Glomerular endothelial cell (primary cell): ENCODE measurements at places on chromosomes 1 and 21. TPM values are rescaled to one million over a fixed set of nuclear protein-coding genes. Genes with fewer than 3 reads are reported as not detected.

- DNase-seq: no peak
Observed at GRCh38 chr1:93106226-93106625, 27.1 kb downstream of the MTF2 start.

- DNase-seq: no peak
Observed at GRCh38 chr1:206540044-206540780, 32.9 kb downstream of the RASSF5 start.

DNA sequence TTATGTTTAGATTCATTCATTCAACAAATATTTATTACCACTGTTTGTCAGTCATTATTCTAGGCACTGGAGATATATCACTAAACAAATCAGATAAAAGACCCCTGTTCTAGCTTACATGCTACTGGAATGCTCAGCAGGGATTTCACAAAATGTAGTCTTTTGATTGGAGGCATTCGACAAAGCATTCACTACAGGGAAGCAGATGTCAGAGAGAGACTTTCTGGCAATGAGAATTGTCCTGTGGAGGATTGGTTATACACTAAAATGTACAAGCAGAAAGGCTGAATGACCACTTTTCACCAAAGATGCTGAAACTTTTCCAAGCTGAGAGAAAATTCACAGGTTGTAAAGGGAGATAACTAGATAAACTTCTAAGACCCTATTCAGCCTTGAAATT, 57.7 kb downstream of the SCMH1 start:
- DNase-seq: no peak

GRCh38 chr1:52996653-52997052, 65.4 kb upstream of the PODN start:
- DNase-seq: no peak

- no peak for DNase-seq
Observed at GRCh38 chr1:3109355-3109754, 40.4 kb downstream of the PRDM16 start.

DNA sequence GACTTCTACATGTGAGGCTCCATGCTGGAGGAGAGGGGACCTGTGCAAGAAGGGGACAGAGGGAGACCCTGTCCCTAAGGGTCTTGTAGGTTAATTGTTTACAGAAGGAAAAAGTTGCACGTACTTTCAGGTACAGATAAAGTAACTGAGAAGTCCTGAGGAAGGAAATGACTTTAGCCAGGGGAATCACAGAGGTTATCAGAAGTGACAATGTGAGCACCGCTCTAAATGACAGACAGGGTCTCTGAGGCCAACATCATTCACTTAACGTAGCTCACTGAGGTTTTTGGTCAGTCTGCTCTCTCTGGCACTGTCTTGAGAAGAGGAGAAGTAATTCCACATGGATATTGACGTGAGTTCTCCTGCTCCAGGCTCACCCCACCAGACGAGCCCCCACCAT, 12.0 kb downstream of the TAF5L start:
- no peak for DNase-seq

DNA sequence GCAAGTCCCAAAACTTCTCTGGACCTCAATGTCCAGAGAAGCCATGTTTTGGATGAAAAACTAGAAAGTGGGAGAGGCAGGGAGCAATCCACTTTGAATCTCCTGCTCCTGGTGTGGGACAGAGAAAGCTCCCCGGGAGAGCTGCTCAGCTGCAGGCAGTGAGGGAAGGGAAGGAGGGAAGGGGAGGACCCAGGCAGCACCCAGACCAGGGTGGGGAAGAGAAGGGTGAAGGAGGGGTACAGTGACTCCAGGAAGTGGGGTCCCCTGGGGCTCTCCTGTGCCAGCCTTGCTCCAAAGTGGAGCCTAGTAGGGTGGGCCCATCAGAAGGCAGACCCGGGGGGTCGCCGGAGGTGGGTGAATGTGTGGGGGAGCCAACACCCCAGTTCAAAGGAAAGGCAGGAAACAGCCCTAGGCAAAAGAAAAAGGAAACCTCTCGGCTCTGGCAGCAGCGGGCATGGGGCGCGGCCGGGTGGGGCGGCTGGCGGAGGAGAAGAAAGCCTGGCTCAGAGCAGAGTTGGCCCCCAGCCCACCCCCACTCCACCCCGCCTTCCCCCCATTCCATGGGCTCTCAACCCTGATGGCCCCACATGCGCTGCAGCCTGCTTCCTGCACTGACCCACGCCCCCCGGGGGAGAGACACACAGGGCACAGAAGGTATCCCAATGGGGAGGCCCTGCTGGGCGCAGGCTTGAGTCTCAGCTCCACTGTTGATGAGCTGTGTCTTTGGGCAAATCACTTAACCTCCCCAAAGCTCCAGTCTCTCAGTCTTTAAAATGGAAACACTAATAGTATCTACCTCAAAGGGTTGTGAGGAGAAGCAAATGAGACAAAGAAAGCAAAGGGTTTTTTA, 5.7 kb downstream of the LGR6 start:
- no peak for DNase-seq

DNA sequence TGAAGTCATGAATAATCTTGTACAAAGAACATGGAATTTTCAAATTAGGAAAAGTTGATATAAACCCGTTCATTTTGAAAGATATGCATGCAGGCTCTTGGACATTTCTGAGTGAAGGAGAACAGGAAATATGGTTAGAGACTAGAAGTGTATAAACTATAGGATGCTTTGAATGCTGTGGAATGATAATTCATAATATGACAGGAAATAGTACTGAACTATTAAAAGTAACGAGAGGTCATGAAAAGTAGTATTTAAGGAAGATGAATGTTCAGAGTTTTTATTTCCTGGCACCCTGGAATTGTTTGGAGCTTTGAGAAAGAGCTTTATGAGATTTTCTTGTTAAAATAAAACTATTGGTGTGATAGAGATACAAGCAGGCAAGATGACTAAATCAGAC, 18.7 kb upstream of the CRB1 start:
- no peak for DNase-seq

DNA sequence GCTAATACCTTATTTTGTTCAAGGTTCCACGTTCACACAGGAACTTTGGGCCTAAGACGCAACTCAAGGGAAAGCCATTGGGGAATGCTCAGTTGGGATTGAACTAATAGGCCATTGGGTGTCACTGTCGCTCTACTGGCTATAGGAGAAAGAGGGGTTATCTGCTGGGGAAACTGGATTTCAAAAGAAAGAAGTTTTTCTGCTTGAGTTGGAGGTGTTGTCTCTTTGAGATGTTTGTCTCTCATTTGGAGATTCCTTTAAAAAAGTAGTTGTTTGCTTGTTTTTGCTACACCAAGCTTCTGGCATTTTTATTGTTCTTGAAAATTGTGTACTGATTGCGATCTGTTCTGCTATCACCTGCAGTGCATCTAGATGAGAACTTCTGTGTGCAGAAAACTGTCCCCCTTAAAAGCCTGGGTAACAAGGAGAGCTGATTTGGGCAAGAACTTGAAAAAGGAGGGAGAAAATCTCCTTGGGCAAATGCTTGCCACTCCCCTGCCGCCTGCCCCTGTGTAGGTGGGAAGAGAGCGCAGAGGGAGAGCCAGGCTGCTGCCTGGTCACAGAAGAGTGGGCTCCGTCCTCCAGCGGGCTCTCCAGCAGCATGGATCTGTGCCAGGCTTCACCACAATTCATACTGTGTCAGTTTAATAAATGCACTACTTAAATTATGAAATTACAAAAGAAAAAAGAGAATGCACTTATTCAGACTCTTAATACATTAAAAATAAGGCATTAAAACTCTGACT, 39.9 kb downstream of the PEX14 start:
- no peak for DNase-seq

- no peak for DNase-seq
Observed at GRCh38 chr1:41804176-41804575, 114.5 kb downstream of the HIVEP3 start.

- DNase-seq: no peak
Observed at GRCh38 chr1:210467440-210468043, 138.8 kb downstream of the HHAT start.

DNA sequence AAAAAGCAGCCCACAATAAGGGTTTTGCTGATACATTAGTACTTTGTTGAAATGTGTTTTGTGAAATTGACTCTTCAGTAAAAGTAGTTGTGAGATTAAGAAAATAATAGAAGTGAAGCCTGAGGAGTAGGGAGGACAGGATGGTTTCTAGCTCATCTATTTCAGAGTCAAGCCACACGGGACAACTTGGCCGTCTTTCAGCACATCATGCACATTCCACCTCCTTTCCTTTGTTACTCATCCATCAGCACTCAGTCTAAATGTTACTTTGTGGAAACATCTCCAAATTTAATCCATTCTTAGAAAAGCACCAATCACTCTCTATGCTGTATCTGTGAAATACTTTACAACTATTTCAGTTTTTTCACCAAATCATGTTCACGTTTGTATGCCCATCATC, 223.3 kb downstream of the FGGY start:
- no peak for DNase-seq

- no peak for DNase-seq
Observed at GRCh38 chr1:25926731-25927496, 20.7 kb upstream of the STMN1 start.

GRCh38 chr1:36651176-36651910, 168.6 kb upstream of the CSF3R start:
- no peak for DNase-seq

GRCh38 chr1:216221260-216221700, 202.0 kb downstream of the USH2A start:
- DNase-seq: peak; percentile 5

DNA sequence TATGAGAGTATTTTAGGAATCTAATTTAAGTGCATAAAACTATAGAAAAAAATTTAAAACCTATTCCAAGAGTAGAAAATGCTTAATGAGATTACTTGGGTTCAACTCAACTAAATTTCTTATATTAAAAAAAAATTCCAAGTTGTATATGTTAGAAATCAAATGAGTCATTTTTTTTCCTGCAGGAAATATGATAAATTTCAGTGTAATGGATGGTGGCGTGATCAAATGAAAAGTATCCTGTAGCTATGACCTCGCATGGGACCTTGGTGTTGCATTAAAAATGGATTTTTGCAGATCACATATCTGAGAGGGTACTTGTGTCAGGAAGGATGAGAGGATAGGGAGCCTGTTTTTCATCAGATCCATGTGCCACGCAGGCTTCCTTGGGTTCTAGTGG, 17.9 kb downstream of the ATP5PO start:
- DNase-seq: no peak

DNA sequence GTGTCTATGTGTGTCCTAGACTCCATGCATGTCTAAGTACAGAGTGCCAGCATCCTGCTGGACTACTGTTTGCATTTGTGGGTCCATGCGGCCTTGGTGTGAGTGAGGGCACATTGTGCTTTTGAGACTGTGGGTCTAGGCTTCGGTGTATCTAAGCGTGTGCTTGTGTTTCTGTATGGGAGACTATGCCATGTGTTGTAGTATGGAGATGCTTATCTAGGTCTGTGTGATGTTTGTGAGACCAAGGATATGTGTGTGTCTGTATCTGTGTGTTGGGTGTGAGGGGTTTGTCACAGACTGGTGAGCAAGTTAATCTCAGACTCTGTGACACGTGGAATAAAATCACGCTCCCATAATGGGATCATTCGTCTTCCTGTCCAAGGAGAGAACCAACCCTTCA, 14.5 kb downstream of the AHDC1 start:
- no peak for DNase-seq

GRCh38 chr1:76547916-76548315, 319.4 kb upstream of the ST6GALNAC5 start:
- DNase-seq: no peak

DNA sequence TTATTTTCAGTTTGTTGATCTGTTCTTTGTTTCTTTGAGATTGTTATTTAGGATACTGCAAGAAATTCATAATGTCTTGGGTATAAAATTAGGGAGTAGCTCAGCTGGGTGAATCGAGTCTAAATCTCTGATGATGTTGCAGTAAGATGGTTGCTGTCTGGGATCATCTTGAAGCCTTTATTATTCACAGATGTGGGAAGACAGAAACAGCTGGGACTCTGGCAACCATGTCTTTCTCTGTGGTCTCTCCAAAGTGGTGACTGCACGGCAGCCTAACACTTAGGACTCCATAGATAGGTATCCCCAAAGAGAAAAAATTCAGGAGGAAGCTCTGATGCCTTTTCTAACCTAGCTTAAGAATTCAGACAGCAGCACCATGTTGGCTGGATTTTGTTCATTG, 52.7 kb downstream of the RAP1A start:
- DNase-seq: no peak

- no peak for DNase-seq
Observed at GRCh38 chr1:214143006-214143992, 137.7 kb upstream of the SMYD2 start.

- DNase-seq: no peak
Observed at GRCh38 chr1:66556161-66556611, 22.2 kb downstream of the SGIP1 start.

DNA sequence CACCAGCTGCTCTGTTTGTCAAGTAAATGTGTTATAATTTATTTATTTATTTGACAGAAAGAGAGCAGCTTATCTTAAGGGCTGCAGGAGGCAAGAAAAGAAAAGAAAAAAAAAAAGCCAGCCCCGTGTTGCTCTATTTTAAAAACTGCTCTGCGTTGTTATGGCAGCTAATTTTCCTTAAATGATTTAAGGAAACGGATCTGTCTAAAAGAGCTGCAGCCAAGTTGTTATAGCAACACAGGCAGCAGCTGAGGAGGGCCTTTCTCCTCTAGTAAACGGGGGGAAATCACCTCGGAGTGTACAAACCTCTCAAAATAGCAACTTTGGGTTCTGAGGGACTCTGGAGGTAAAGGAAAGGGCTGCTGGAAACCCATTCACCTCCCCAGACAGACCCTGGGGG, 149.2 kb downstream of the BEND5 start:
- DNase-seq: no peak

- no peak for DNase-seq
Observed at GRCh38 chr1:175818929-175819328, 75.5 kb upstream of the TNR start.

DNA sequence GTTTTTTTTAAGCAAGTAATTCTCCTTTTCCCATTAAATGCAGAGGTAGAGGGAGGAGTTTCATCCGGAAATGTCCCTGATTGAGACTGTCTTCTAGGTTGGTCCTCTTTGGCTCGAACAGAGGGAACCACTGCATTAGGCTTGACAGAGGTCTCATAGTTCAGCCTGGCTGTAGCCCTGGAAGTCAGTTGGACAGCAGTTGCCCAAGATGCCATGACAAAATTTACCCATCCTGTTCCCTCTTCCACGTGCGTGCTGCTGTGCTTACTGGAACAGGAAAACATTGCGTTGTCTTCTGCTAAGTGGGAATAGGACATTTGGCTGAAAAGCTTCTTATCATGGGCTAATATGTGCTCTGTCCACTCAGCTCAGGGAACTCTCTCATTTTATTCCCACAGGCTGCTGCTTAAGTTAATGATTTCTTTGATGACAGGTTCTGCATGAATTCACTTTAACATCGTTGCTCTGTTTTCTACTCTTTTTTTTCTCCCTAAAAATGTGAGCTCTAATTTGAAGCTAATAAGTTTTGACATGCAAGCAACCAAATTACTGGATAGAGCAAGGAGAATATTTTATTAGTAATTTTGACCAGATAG, 18.0 kb downstream of the KCNK1 start:
- DNase-seq: no peak

The LRRC3 gene
- total RNA-seq: 9.8 and 10.4 TPM in 2 replicates

The CENPF gene
- 10.3 and 13.1 TPM in 2 replicates for total RNA-seq

The CACNA1S gene
- total RNA-seq: not detected in 2 replicates

The ADAMTS4 gene
- total RNA-seq: 16.6 and 23.8 TPM in 2 replicates

The LAMC2 gene
- total RNA-seq: 132 and 173 TPM in 2 replicates
